Iris pigment epithelial cell (primary cell): ENCODE measurements at places on chromosomes 2 and 18.

GRCh38 chr18:25146512-25146910 lies 205.5 kb downstream of the ZNF521 start:
- DNase-seq = no peak

DNA sequence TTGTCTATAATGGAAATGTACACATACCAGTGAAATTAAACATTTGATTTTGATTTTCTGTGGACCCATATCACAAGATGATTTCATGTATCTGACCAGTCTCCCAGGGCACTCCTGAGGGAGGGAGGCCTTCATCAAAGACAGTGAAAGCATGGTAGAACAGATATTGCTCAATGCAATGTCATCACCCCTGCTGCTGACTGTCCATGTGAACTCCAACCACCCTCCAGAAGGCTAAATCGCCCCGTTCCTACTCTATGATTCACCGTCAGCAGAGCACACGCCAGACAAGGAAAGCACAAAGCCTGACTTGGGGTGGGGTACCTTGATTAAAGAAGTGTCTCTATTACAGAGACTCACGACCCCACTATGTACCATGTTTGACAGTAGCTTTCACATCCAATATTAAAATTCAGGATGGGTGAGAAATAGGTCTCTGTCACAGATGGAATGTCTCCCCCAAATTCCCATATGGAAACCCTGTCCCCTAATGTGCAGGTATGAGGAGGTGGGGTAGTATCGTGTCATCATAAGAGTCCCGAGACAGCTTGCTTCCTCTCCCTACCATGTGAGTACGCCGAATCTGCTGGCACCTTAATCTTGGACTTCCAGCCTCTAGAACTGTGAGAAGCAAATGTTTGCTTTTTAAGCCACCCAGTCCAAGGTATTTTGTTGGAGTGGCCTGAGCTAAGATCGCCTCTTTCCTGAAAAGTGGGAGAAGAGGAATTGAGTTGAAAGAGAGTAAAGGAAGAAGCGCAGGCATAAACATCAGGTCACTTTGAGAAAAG lies 42.4 kb downstream of the CYB5A start:
- peak; percentile 98 for DNase-seq

DNA sequence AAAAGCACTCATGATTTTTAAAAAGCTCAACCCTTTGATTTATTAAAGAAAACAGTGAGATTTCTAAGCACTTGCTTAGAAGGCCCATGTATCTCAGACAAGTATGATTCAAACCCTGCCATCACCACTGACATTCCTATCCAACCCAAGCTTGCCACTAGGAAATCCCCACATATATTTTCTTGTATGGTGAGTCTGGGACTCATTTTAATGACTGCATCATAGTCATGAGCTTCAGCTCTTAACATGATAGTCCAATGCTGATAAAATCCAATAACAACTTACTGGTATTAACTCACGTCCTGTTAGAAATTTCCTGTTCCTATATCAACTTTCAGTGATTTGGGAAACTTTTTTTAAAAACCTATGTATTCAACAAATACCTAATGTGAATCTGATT lies 39.4 kb upstream of the NCKAP5 start:
- DNase-seq = peak; percentile 81

GRCh38 chr18:36780748-36781147 lies 48.1 kb downstream of the TPGS2 start:
- DNase-seq = peak; percentile 27

GRCh38 chr2:69765096-69765380 lies 23.1 kb downstream of the ANXA4 start:
- DNase-seq = no peak

DNA sequence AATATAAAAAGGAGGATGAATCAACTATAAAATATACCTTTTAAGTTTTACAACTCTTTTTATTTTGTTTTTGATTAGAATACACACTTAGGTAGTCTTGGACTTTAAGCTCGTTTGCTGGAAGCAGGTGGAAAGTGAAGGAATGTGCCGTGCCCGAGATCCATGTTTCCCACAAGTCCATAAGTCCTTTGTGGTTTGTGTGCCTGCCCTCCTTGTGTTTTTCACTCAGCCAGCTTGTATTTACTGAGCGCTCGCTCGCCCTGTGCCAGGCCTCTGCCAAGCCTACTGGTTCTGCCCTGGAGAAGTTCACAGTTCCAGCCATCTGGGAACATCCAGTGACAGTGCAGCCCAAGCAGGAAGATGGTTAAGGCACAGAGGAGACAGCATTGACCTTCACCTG lies 142.6 kb downstream of the MGAT5 start:
- DNase-seq = no peak

- DNase-seq = no peak
These were observed 202.9 kb downstream of the FBXO15 start for GRCh38 chr18:73944715-73945114.

GRCh38 chr2:51212374-51212773 lies 180.4 kb upstream of the NRXN1 start:
- no peak for DNase-seq

- DNase-seq = no peak
These were observed 96.6 kb downstream of the TXNL1 start for GRCh38 chr18:56541793-56542192.

DNA sequence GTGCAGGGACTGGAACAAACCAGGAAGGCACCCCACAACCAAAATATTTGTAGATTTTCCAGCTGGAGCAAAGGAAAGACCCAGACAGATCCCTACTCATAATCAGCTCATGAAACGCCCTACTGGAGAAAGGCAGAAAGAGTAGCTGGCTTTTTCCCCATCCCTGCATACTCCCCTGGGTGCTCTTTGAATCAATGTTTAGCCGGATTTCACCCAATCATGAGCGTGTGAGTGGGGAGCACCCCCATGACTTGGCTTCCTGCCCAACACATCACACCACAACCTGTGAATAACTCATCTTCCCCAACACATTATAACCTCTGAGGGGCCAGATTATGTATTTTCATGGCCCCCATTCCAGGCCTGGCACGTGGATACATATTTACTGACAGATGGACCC lies 35.1 kb upstream of the SLC14A1 start:
- DNase-seq = no peak

GRCh38 chr2:126826491-126826890 lies 72.2 kb upstream of the TEX51 start:
- DNase-seq = no peak

DNA sequence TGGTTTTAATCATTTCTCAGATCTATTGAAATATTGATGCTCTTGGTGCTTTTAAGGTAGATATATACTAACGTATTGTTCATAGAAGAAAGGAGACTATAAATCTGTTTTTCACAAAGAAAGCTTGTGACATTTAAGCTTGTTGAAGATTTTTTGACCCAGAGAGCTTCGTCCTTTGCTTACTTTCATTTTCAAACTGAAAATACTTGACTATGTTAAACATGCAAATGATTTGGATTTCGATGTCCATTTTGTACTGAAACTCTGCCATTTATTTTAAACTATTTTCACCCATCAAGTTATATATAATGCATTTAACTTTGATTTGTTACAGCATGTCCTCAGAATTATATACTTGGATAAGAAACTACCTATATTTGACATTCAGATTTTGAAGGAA lies 85.2 kb downstream of the SLC4A10 start:
- no peak for DNase-seq

GRCh38 chr2:43035922-43036321 lies 190.5 kb downstream of the ZFP36L2 start:
- DNase-seq = no peak

- DNase-seq = peak; percentile 74
These were observed 921 bp downstream of the VAPA start for GRCh38 chr18:9914584-9915290.

GRCh38 chr2:75200140-75201096 lies 1.1 kb upstream of the TACR1 start:
- peak; percentile 34 for DNase-seq

- no peak for DNase-seq
These were observed 25.9 kb upstream of the CXCR4 start for GRCh38 chr2:136143603-136144451.

DNA sequence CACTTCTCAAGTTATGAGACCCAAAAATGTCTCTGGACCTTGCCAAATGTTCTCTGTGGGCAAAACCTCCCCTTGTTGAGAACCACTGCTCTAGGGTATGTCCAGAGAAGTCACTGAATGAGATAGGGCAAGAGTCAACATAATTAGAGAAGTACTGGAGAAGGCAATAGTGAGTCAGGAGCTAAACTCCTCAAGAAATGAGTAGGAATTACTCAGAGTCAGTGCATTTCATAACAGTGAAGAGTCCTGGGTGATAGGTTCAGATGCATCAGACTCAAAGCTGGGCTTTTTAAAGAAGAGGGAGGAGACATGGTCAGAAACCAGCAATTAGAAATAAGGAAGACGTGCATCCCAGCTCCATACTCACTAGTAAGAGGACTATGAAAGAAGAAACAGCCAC lies 38.6 kb upstream of the IHH start:
- DNase-seq = peak; percentile 73

DNA sequence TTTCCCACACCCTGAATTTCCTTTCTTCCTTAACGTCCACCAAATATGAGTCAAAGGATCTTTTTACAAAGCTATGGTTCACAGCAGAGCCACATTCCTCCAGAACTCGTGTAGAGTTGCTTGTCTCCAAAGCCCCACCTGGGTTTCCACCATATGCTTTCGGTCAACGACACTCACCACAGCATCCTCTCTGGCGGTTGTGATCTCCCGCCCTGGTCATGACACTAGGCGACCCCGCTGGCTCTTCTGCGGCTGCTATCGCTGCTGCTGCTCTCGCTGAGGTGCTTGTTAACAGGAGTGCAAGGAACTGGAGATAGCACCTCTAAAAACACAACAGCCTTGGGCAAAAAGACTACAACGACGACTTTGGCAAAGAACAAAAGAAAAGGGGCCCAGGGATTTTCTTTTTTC lies 340 bp downstream of the SLC40A1 start:
- DNase-seq = peak; percentile 15
